ENCODE measurements at places on chromosomes 3 and 15. TPM values are rescaled to one million over a fixed set of nuclear protein-coding genes. Genes with fewer than 3 reads are reported as not detected.

DNA sequence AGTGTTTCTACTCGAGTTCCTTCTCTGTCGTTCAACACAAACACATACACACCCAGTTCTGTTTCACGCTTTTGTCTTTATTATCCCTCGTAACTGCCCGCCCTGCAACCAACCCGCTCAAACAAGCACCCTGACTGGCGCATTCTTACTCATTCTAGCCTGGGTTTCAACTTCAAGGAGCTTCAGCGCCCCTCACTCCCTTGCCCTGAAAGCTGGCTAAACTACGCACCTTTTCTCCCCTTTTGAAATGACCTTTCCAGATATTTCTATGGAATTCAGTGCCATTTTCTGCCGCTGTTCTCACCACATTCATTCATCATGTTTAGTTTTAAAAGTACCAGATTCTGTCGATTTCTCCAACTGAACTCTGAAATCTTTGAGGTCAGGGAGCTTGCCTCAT is 653 bp upstream of the MFSD1 start:
- no peaks in the 10 kb centered on the region for H3K27me3 ChIP-seq
- peak overlapping the region; percentile 85 for H3K27ac ChIP-seq
- H3K36me3 ChIP-seq, result no peaks in the 10 kb centered on the region
- DNase-seq, result no peak

The PLSCR2 gene
- total RNA-seq, result not detected

DNA sequence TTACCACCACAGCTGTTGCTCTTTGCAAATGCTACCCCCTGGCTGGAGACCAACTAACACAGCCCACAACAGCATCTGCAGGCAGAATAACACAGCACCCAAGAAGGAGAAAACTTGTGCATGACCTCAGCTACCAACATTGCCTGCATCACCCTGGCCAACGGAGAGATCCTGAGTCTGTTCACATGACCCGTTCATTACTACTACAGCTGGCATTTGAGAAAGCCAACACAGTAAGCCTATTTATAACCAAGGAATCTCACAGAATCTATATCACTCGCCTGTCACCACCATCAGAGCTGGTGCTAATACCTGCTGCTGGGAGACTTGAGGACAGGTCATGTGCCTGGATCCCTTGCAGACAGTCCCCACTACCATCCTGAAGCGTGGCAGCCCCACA is 215.2 kb downstream of the POLQ start:
- H3K27me3 ChIP-seq, result no peaks in the 10 kb centered on the region
- H3K27ac ChIP-seq, result no peak overlapping the region
- no peak for DNase-seq
- no peak overlapping the region for H3K4me3 ChIP-seq
- no peaks in the 10 kb centered on the region for H3K36me3 ChIP-seq
- no peaks in the 10 kb centered on the region for H3K4me1 ChIP-seq

The CYP1A2 gene
- total RNA-seq, result not detected

The BTLA gene
- total RNA-seq, result 3.2 TPM

The CHRM5 gene
- not detected for total RNA-seq

DNA sequence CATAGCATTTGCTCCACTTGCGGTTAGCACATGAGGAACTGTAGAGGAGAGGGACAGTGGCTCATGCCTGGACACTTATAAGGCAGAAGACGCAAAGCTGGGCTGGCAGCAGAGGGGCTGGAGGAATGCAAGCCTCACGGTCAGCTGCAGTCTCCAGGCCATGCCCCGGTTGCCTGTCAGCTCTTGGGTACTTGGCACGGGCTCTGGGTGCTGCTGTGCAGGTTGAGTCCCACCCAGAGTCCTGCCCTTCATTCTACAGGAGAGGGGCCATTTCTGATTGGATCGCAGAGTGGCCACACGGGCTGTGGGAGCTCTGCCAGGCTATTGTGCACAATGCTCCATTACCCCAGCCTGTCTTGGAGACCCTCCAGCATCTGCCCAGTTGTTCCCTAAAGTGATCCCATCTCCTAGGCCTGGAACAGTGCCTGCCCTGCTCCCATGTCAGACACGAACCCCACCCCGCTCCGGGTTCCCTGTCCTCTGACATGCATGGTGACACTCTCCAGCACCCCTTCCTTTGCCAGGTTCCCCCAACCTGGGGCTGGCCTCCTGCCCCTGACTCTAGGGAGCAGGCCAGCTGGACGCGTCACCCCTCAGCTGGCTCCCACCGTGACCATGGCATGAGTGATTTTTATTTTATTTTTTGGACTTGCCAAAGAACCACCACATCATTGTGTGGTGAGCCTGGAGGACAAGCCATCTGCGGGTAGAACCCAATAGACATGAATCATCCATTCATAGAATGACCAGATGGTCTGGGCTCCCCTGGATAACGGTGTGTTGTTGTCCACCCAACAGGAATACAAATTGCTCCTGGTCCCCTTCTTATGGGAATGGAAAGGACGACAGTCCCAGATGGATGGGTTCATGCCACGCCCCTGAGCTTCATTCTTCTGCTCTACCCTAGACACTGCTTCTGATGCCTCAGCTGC is 51.0 kb upstream of the KLF13 start:
- H3K27me3 ChIP-seq, result no peaks in the 10 kb centered on the region
- no peak overlapping the region for H3K4me3 ChIP-seq
- no peaks in the 10 kb centered on the region for H3K36me3 ChIP-seq
- DNase-seq, result peak; percentile 72
- peaks cover 13% of the 10 kb centered on the region for H3K4me1 ChIP-seq

DNA sequence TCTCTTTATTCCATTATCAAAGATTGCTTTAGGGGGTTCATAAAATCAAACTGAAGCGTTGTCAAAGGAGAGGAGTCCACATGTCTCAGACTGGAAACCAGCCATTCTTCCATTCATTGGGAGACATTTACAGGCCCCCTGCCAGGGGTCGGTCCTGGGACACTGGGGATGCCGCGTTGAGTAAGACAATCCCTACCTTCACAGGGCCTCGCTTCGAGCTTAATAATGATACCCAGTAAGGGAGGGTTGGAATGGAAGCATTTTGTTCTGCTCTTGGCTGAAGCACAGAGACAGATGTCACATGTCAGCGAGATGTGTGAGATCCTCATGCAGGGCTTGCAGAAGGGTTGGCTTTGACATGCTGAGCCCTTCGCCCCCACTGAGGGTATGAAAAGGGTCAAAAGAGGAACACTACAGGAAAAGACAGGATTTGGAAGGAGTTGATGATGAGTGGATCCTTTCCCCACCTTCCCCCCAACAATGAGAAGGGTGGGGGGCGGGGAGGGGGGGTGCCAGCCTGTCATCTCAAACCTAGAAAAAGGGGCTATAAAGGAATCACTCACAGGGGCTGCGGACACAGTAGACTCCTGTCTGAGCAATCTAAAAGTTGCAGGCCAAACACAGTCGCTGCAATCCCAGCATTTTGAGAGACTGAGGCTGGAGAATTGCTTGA is 25.6 kb upstream of the ARL8B start:
- H3K4me3 ChIP-seq, result peak overlapping the region; percentile 26
- H3K27me3 ChIP-seq, result no peaks in the 10 kb centered on the region
- no peak for DNase-seq
- H3K36me3 ChIP-seq, result no peaks in the 10 kb centered on the region
- H3K4me1 ChIP-seq, result peaks cover 17% of the 10 kb centered on the region

DNA sequence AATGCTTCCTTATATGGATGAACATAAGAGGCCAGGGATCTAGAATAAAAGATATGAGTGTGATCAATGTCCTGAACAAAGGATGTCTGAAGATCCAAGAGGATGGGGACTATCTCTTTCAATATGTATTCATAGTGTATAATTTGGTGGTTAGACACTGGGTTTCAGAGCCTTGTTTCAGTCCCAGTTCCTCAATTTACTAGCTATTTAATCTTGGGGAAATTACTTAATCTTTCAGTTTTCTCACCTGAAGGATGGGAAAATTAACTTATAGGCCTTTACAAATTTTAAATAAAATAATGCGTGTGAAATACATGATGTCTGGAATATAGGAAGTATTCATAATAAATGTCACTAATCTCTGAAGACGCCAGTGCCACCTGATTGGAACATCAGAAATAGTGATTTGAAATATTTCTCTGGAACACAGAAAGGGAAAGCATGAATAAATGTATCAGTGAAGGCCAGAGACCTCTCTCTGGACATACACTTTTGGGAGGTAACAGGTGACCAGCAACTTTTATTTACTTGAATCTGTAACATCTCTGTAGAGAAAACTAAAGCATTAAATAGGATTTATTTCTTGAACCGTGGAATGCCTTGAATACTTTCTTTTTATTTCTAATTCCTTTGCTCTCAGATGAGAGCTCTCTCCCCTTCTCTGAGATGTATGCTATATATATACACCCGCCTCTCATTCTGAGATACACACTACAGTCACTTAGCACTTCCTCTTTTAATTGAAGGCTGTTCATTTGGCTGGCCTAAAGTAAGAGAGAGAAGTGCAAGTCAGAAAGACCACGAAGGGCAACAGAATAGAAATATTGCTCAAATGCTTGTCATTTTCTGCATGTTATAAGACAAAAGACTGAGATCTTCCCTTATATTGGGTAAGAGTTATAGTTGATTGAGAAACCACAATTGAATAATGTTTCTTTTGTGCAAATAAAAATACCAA is 407.1 kb downstream of the LSAMP start:
- H3K27ac ChIP-seq, result no peak overlapping the region
- no peaks in the 10 kb centered on the region for H3K36me3 ChIP-seq
- H3K4me3 ChIP-seq, result no peak overlapping the region
- peaks cover 5% of the 10 kb centered on the region for H3K4me1 ChIP-seq

DNA sequence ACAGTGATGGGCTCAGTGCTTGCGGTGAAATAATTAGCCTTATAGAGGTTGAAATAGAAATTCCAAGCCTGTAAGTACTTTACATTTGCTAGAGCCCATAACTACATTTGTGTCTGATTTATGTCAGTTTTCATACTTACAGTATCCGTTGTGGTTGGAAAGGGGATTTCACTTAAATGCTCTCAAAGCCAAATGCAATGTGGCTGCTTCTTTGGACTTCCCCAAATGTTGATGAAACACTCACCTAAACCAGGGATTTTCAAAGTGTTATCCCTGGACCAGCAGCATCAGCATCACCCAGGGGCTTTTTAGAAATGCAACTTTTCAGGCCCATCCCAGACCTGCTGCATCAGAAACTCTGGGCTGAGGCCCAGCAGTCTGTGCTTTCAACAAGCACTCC is 378.7 kb downstream of the MCTP2 start:
- no peak overlapping the region for H3K4me3 ChIP-seq
- H3K27me3 ChIP-seq, result no peaks in the 10 kb centered on the region

GRCh38 chr3:168216851-168217250 is 121.1 kb upstream of the GOLIM4 start:
- DNase-seq, result no peak
- H3K36me3 ChIP-seq, result no peaks in the 10 kb centered on the region
- no peaks in the 10 kb centered on the region for H3K27me3 ChIP-seq
- H3K27ac ChIP-seq, result no peak overlapping the region
- no peak overlapping the region for H3K4me3 ChIP-seq
- no peaks in the 10 kb centered on the region for H3K4me1 ChIP-seq

DNA sequence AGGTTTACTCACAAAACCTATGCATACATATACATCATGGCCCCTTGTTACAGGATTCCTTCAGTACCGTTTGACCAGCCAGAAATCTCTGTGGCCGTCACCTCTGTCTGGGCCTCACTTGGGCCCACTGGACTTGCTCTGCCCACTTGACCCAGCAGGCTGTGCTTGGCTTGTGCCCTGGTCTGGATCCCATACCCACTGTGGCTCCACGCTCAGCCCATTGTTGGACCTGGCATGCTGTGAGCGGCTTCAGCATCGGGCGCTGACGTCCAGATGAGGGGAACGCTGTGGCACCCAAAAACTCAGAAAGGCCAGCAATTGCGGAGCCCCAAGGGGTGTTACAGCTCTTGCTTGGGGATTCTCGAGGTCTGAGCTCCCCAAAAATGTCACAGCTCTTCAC is 733.6 kb downstream of the PLOD2 start:
- no peaks in the 10 kb centered on the region for H3K36me3 ChIP-seq
- no peak overlapping the region for H3K4me3 ChIP-seq
- H3K27me3 ChIP-seq, result no peaks in the 10 kb centered on the region

DNA sequence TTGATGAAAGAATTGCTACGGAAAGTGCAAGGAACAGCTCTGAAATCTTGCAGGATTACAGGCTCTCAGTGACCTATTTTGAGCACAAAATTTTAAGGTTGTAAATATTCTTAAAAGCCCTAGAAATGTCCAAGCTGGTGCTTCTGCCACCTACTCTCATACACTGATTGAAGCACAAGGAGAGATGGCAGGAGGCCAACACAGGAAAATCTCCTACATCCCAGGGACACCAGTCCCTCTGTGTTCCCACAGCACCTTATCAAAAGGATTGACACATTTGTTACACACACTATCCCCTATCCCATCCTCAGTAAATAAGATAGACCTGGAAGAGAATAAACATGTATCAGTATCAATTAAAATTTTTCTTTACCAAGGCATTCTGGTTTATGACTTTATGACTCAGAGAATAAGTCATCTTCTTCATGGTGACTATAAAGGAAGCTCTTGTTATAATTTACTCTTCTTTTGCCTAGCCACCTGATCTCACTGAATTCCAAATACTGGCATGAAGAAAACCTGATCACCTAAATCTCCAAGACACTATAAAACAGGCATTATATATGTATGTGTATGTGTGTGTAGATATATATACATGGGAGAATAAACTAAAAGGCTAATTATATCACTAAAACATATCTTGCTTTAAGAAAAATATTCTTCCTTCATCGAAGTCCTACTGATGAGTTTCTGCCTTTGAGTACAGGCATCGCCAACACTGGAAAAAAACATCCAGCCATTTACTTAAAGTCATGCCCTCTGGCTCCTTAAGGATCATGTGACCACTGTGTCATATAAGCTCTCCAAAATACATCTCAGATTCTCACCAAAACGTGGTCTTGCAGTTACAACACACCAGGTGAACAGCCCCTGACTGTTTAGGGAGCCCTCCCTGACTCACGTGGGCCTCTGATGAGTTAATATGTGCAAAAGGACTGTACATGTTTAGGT is 208.1 kb upstream of the NR2F2 start:
- no peak overlapping the region for H3K4me3 ChIP-seq
- DNase-seq, result no peak
- peaks cover 7% of the 10 kb centered on the region for H3K4me1 ChIP-seq
- H3K27ac ChIP-seq, result no peak overlapping the region
- no peaks in the 10 kb centered on the region for H3K36me3 ChIP-seq

- no peak overlapping the region for H3K4me3 ChIP-seq
- peak overlapping the region; percentile 70 for H3K27ac ChIP-seq
- peaks cover 76% of the 10 kb centered on the region for H3K4me1 ChIP-seq
- no peaks in the 10 kb centered on the region for H3K36me3 ChIP-seq
These were observed 63.3 kb downstream of the MBNL1 start for GRCh38 chr3:152331998-152332397.

GRCh38 chr3:195226900-195227447 is 44.0 kb downstream of the XXYLT1 start:
- H3K4me3 ChIP-seq, result no peak overlapping the region
- no peak overlapping the region for H3K27ac ChIP-seq

All from vagina (tissue), 2 donors.